ENCODE measurements at places on chromosomes 2 and 18.

- no peak for DNase-seq
These were observed 228.1 kb downstream of the RBM43 start for GRCh38 chr2:151033271-151034248.

DNA sequence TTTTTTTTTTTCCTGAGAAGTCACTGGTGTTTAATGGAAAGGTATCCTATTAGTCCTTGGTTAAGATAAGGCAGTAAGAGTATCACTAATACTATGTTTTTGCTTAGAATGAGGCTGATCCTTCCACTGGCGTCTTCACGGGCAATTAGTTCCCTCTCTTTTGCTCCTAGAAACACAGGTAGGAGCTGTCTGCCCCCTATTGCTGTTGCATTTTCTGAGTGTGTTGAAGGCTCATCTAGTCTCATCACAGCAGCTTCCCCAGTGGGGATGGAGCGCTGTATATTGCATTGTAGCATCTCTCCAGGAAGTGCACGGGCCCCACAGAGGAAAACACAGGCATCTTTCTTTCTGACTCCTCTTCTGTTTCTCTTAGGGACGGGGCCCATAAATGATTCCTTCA is 145.0 kb downstream of the NAPG start:
- DNase-seq, result no peak

GRCh38 chr2:142796588-142796987 is 80.9 kb upstream of the KYNU start:
- no peak for DNase-seq

DNA sequence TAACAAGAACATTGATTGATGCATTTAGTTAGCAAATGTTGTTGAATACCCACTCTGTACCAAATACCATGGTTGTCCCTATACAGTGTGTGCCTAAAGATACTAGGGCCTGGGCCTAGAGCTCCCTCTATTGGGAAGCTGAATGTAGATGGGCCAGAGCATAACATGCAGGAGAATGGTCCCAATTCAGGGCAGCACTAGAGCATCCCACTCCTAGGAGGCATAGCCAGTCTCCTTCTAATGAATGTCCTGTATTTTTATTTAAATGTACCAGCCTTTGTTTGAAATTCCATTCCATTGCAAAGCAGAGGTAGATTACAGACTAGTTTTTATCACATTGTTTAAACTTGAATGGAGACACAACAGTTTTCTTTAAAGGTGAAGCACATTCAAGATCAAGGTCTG is 90.6 kb downstream of the FEZ2 start:
- DNase-seq, result no peak

GRCh38 chr18:62384610-62385097 is 59.5 kb downstream of the TNFRSF11A start:
- no peak for DNase-seq

- DNase-seq, result peak; percentile 14
These were observed 243.7 kb downstream of the NDUFA10 start for GRCh38 chr2:239781454-239781853.

DNA sequence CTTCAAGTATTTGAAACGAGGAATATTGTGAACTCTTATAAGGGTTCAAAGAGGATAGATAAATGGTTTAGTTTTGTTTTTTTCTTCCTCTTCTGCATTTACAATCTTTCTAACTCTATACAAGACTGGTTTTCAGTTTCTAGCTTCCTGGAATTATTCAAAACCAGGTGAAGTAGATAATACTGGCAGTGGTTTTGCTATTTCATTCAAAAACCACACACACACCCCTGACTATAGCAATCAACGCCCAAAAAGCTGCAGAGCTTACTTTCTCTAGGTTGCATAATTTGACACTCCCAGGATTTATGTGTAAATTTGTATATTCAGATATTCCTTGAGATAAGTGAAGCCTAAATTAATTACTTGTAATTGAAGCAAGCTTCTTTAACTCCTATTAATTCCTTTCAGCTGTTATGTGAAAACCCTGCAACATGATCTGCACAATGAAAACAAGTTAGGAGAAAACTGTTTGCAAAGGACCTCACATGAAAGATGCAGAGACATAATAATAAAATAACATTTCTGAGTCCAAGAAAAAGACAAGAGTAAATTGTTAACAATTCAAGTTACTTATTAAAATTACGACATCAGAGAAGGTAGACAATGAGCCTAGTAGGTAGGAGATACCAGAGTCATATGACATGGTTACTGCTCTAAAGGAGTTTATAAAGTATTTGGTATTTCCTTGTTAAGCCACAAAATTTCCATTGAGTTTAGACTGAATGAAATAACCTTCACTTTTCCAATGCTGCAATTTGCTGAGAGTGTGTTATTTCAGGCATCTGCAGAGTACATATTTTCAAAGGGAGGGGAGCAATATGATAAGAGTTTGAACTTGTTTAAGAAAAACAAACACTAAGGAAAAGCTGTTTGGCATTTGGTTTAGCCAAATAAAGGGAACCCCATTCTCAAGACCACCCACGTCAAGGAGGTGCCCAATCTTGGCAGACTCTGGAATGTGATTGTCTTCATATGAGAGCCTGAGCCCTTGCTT is 1.6 kb upstream of the NFE2L2 start:
- no peak for DNase-seq

DNA sequence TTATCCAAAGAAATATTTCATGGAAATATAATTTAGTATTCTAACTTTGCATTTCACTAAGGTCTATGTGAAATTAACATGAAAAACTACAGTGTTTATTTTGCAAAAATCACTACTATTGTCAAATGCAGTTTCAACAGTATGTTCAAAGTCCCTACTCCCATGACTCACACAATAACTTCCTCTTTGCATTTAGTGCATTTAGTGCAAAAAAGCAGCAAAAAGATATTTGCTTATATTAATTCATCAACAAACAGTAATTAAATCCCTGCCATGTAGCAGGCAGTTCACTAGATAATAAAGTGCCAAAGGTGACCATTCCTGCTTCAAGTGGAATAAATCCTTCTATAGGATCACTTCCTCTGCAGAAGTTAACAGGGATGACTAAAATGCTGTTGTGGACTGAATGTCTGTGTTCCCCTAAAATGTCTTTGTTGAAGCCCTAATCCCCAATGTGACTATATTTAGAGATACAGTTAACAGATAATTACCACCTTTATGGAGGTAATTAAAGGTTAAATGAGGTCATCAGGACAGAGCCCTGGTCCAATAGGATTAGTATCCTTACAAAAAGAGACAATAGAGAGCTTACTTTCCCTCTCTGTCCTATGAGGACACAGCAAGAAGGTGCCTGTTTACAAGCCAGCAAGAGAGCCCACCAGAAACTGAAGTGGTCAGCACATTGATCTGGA is 61.7 kb downstream of the STK39 start:
- DNase-seq, result no peak

- DNase-seq, result no peak
These were observed 24.9 kb upstream of the ALPP start for GRCh38 chr2:232353660-232354059.

DNA sequence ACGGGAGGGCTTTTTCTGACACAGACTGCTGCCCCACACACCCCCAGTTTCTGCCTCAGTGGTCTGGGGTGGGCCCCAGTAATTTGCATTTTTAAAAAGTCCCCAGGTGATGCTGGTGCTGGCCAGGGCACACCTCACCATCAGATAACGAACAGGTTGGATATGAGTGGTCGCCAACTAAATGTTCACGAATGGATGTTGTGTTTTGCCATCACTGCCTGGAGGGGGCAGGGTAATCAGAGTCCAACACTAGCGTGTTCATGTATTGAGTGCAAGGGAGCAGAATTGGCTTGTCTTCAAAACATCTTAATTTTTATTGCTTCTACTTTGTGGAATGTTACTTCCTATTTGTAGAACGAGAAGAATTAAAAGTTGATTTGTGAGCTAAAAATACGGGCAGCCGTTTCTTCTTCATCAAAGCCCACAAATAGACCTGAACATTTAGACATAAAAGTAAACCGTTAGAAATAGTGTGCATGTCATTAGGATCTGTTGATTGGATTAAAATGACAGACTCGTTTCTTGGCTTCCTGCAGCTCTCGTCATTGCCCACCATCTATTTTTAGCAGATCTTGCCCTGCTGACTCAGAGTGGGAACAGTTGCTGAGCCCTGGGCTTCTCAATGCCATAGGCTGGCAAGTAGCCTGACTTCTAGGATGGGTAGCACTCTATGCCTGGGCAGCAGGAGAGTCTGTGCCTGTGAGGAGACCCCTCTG is 45.2 kb downstream of the NCK2 start:
- peak; percentile 51 for DNase-seq

DNA sequence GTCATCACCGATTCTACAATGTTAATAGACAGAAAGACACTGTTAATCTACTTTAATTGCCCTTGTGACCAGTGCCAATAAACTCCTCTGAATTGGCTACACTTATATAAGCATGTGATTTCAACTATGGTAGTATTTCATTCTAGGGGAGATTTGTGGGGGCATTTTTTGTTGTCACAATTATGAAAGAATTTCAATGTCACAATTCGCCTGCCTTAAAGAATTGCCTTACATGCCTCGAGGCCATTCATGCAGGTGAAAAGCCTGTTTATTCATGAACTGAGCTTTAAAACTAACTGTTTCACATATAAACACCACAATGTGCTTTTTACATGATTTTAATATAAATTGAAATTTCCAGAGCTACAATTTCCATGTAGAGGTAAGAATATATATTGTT is 162.8 kb downstream of the GCA start:
- DNase-seq, result no peak

GRCh38 chr18:37012452-37012851 is 183.5 kb downstream of the KIAA1328 start:
- DNase-seq, result no peak

DNA sequence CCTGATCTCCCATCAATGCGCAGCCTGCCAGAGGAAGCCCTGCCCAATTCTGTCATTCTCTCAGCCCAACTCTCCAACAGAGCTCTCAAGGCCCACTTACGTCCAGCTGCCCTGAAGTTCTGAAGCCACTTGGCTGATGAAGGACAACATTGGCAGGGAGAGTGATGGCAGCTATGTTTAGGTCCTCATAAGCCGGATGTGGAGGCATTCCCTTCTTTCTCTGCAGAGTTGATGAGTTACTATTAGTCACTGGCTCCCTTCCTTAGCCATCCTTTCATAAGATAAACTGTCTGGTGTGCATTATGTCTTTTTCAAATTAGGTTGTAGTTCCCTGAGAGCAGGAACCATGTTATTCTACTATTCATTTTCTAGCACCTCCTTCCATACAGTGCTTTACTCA is 22.5 kb upstream of the TACR1 start:
- DNase-seq, result no peak

- no peak for DNase-seq
These were observed 121.8 kb downstream of the FHOD3 start for GRCh38 chr18:36419188-36419899.

GRCh38 chr2:38301340-38301968 is 75.6 kb downstream of the ATL2 start:
- DNase-seq, result no peak

GRCh38 chr18:32095192-32095899 is 3.7 kb downstream of the RNF138 start:
- no peak for DNase-seq

- DNase-seq, result no peak
These were observed 1034.9 kb upstream of the FANCL start for GRCh38 chr2:59276033-59276432.

DNA sequence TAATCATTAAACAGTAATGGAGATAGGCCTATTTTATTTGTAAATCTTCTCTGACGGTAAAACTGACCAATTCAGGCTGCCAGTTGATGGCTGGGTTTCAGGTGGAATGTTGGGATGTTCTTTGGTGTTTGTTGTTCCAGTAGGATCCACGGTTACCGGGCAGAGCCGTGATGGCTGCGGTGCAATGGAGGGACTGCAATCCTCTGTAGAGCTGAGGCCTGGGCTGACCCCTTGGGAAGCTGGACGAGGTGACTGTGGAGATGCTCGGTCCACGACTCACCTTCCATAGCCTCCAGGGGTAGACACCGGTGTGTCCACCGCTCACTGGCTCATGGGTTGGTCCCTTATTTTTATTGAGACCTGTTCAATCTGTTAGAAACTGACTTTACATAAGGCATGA is 42.5 kb downstream of the ZNF519 start:
- DNase-seq, result no peak

DNA sequence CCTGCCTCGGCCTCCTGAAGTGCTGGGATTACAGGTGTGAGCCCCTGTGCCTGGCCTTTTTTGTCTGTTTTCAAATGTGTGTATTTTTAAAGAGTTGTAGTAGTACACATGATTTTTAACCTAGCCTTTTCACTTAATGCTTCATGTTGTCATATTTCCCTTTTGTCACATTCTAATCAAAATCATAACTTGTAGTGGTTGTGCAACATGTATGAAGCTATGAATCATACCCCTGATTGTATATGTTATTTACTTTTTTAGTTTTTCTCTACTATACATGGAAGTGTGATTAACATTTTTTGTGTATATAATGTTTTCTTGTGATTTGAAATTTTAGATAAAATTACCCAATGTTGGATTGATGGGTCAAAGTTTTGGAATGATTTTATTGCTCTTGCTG is 8.5 kb downstream of the GEN1 start:
- no peak for DNase-seq

DNA sequence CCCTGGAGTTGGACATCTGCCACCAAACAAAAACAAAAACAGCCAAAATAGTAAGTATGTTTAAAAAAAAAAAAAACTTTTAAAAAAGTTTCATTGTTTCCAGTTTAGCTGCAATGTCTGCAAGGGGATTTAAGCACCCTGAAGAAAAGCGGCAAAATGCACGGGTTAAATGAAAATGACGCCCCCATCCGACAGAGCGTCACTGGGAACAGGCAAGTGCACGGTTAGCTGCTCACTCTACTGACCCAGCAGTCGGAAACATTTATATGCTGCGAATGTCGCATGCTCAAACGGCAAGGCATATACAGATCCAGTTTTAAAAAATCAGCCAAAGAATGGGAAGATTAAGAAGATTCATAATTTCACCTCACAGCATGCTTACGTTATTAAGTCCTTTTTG is 142.8 kb upstream of the PXDN start:
- DNase-seq, result no peak

- DNase-seq, result no peak
These were observed 10.0 kb downstream of the PCARE start for GRCh38 chr2:29064346-29064715.

DNA sequence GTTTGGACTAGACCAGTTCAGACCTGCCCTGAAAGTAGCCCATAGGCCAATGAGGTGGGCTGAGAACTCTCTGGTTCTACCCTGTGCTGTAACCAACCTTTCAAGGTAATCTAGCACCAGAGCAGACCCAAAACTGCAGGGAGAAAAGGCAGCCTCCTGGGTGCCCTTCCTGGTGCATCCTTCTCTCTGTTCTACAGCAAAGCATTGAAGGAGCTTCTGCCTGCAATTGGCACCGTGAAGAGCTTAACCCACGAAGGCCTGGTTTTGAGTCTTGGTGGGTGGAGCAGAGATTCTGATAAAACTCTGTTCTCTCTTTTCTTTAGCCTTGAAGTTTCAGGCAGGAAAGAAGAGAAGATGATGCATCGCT is 55.5 kb downstream of the LIPG start:
- DNase-seq, result no peak

GRCh38 chr2:192886636-192887035 is 691.9 kb upstream of the TMEFF2 start:
- no peak for DNase-seq

DNA sequence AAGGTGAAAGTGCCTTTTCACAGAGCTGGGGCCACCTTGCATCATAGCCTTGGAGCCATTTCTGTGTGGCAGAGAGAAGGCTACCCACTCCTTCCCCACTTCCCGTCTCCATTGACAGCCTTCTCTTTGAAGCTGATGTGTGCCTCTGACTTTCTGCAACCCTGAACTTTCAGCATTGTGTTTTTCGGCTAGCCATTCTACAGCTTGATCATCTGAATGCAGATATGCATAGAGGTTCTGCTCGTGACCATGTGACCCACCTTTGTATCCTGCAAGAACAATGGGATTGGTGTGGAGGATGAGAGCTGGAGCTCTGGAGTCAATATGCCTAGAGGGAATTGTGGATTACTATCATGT is 69.1 kb upstream of the KCNE4 start:
- DNase-seq, result no peak
